ENCODE measurements at places on chromosomes 3 and 15.

- no peak for DNase-seq
Observed at GRCh38 chr15:29054171-29055045, 168.6 kb downstream of the APBA2 start.

GRCh38 chr3:111215481-111215880 is 143.9 kb downstream of the NECTIN3 start:
- peak; percentile 59 for DNase-seq

DNA sequence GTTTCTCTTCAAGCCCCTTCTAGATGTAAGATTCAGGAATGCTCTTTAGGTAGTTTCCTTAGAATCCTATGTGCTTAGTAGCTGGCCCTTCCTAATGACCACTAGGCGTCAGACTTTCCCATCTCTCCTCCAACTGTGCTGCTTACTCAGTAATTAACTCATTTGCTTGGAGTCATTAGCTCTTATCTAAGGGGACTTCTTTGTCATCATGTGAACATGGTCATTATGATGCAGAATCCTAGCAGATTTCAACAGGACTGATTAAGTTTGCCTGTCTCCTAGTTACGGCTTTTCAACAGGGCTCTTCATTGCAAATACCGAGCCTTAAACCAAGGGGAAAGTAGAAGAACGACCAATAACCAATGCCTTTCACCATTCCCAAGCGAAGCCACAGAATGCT is 46.4 kb downstream of the GJD2 start:
- peak; percentile 54 for DNase-seq

- DNase-seq, result no peak
Observed at GRCh38 chr3:71951361-71951760, 166.4 kb upstream of the PROK2 start.

- no peak for DNase-seq
Observed at GRCh38 chr15:36136049-36136448, 443.4 kb upstream of the CDIN1 start.

GRCh38 chr3:8899876-8900460 is 63.3 kb downstream of the RAD18 start:
- DNase-seq, result peak; percentile 46

GRCh38 chr15:92614301-92614700 is 41.3 kb downstream of the FAM174B start:
- DNase-seq, result no peak

DNA sequence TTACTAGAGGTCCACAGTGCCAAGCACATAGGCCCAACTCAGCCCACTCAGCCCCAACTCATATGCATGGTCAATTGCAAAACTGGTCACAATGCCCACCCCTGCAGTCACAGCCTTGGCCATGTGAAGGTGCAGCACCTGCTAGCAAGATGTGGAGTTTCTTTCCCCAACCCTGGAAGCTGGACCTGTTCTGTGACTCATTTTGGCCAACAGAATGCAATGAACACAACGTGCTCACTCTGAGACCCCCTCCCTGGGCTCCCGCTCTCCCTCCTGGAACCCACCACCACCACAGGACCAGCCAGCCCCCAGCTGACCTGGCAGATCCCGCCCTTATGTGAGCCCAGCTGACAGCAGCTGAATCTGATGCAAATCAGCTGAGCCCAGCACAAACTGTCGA is 34.4 kb downstream of the ALDH1L1 start:
- DNase-seq, result no peak

DNA sequence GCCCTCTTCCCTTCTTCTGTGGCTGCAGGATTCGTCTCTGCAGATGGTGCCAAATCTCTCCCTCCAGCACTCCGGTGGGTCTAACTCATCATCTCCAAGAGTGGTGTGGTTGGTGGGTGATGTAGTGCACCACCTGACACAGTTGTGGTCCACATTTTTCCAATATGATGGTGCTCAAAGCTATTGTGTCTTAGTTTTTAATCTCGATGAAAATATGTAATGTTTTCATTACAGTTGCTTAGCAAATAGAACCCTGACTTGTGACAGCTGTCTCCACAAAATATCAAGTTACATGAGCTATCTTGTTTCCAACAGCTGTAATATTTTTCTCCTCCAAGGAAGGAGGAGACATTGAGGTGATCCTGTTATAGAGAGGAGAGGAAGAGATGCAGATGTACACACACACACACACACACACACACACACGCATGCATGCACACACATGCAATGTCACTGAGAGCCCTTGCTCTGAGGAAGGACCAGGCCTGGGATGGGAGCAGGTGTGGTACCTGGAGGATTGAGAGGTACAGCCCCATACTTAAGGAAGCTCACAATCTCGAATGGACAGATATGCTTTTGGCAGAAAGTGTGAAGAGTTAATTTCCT is 15.7 kb upstream of the ESYT3 start:
- no peak for DNase-seq

- no peak for DNase-seq
Observed at GRCh38 chr3:105516972-105517371, 150.3 kb downstream of the ALCAM start.

DNA sequence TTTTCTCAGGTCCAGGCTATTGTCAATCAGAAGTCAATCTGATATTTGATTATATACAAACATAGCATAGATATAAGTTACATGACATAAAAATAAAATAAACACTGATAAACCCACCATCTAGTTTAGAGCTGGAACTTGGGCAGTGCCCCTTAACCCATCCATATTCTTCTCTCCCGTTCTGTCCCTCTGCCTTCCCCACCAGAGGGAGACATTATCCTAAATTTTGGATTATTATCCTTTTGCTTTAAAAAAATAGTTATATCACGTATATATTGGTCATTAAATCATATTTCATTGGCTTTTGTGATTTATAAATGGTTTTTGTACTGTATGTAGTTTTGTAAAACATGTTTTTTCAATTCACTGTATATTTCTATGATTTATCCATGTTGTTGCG is 107.9 kb downstream of the GMPS start:
- DNase-seq, result no peak

- DNase-seq, result peak; percentile 20
Observed at GRCh38 chr15:36175741-36176291, 403.6 kb upstream of the CDIN1 start.

DNA sequence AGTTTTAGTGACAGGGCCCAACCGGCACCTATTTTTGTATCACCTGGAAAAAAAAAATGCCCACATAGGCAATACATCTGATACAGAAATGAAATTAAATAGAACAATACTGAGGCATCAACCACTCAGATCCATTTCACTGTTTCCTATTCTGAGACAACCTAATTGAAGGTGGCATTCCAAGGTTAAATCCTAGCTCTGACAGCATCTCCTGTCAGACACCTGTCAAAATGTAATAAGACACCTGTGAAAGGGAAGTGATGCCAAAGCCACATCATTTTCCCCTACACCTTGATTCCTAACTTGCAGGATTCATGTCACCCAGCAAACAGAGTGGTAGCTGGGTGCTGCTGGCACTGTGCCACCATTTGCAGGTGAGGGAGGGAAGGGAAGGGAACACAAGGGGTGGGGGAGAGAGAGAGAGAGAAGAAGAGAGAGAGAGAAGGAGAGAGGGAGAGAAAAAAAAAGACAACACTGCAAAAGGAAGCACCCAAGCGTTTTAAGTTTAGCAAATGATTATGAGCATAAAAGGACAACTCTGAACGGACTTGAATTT is 1044.6 kb upstream of the CFAP20DC start:
- DNase-seq, result no peak

DNA sequence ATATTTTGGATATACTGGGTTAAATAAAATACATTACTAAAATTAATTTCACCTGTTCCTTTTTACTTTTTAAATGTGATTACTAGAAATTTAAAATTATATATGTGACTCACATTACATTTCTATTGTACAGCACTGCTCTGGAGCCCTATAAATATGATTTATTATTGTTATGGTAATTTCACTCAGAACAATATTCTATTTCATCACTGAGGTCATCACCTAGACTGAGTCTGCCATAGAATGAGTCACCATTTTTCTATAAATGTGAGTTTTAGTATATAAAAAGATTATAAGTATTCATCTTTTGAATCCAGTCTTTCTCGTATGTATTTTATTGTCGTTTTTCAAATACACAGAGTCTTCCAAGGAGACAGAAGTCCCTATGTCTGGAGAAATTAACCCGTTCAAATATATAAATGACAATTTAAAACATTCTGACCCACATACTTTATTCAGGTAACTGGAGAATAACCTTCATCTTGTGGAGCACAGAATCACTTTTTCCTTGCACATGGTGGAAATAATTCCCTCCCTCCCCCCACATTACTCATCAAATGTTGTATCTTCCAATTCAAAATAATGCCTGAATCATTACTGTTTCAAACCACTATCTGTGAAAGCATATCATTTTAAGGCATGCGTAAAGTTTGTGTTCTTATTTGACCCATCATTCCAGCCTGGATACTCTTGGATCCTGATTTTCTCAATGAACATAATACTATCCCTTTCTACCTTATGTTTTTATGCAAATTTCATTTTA is 30.0 kb downstream of the CHST14 start:
- peak; percentile 41 for DNase-seq

DNA sequence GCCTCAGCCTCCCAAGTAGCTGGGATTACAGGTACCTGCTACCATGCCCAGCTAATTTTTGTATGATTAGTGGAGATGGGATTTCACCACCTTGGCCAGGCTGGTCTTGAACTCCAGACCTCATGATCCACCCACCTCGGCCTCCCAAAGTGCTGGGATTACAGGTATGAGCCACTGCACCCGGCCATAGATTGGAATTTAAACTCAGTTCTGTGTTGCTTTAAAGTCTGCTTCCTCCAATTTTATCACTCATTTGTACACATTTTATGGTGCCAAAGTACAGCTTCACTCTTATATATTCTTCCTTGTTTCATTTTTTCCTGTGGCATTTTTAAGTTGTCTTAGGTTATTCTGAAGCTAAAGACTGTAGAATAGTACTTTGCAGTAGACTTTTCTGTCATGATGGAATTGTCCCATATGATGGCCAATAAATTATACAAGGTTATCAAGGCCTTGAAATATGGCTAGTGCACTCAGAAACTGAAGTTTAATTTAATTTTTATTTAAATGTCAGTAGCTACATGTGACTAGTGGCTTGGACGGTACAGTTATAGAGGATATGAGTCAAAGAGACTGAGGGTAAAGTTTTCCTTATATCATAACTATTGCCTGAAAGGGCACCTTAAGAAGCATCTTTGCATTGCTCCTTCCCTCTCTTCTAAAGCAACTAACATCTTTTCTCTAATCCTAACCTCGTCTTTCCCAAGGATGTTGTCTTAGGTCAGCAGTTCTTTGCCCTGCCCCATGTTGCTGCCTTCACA is 28.1 kb downstream of the ATP11B start:
- no peak for DNase-seq

DNA sequence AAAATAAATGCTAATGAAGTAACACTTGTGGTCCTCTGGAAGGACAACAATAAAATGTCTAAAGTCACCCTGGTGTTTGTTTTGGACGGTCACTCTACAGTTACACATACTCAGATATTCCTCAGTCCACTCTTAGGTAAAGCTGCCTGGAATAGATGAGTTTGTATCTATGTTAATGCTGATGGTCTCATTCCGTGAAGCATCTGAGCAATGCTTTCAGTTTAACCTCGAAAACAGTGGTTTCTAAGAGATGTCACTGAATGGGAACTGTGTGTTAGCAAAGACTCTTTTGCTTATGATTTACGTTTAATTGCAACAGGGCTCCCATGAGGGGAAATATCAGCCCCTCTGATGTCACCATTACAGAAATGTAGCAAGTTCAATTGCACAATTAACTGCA is 49.1 kb downstream of the FBN1 start:
- DNase-seq, result no peak

DNA sequence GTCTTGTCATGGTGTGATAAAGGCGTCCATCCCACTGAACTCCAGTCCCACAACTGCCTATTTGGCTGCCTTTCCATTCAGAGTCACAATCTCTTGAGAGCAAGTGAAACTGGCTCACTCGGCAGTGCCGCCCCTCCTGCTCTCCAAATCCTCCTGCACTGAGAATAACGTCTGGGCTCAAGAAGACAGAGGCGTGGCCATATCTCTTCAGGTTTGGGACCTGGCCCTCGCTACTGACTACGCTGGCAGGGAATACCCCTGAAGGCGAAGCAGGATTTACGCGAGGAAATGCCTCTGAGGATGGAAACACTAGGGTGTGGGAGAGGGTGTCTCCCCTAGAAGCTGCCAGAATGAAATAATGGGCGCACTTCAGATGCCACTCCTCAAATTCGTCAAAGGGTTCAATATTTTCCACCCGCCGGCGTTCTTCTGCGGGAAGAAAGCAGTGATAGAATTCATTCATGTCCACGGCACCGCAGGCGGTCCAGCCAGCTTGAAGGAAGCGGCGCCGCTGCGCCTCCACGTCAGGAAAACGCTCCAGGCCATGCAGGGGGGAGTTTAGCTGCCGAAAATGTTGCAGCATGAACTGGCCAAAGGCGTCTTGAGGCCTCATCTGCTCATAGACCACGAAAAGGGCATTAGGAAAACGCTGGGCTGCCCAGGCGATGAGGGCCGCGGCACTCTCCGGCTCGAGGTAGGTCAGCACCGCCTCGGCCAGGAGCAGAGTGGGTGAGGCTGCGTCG is 985 bp downstream of the LCMT2 start:
- peak; percentile 41 for DNase-seq

DNA sequence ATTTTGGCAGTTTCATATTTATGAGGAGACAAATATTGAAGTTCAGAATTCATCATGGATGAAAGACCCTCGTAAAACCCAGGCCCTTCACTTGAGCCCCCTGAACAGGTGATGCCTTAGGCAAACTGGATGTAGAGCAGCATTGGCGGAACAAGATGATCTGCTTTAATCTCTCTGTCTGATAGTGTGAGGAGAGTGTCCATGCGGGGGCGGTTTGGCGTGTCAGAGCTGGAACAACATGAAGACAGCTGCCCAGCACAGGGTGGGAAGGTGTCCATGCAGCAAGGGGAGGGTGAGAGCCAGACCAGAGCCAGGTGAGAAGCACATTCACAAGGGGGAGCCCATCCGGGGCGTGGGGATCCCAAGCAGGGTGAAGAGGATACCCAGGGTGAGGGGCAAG is 31.8 kb upstream of the ANP32A start:
- DNase-seq, result no peak

DNA sequence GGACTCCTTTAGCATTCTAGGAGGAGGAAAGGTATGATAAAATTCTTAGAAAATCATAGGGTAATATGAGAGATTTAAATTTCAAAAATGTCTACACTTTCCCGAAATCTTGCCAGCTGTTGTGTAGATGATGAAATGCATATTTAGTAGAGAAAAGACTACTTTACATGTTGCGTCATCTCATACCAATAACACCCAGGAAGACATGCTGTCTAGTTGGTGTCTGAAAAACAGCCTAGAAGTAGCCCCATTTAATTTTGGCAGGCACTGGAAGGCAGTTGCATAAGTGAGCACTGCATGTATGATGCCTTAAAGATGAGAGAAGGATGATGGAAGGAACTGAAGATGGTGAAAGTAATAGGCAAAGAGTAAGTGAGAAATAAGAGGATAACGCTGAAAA is 310.5 kb upstream of the TPM1 start:
- no peak for DNase-seq

Data from EL (cell line).